ENCODE measurements at places on chromosomes 7 and 10.

- no peak for DNase-seq
Measured at GRCh38 chr7:103918631-103919271, 70.7 kb downstream of the RELN start.

DNA sequence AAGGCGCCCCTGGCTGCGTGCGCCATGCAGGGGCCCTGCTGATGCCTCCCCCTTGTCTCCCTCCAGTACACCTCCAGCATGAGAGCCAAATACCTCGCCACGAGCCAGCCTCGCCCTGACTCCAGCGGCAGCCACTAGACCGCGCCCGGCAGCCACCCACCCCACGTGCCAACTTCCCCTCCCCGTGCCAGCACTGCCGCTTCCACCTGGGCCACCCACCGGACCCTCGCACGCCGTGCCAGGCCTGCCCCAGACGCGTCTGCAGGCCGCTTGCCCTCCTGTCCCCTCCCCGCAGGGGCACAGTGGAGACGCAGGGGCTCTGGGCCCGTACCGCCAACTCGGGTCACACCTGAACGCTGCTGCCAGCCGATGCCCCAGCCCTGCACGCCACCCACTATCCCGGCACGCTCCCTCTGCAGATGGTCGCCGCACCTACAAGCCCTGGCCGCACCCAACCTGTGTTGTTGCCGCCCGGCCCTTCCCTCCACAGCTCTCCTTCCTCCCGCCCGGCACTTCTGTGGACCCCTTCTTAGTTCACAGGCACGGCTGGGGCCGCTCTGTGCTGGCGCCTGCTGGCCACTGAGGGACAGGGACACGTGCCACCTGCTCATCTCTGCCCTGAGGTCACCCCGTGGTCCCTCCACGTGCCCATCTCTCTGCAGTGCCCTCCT is 26.3 kb upstream of the AMZ1 start:
- no peak for DNase-seq

DNA sequence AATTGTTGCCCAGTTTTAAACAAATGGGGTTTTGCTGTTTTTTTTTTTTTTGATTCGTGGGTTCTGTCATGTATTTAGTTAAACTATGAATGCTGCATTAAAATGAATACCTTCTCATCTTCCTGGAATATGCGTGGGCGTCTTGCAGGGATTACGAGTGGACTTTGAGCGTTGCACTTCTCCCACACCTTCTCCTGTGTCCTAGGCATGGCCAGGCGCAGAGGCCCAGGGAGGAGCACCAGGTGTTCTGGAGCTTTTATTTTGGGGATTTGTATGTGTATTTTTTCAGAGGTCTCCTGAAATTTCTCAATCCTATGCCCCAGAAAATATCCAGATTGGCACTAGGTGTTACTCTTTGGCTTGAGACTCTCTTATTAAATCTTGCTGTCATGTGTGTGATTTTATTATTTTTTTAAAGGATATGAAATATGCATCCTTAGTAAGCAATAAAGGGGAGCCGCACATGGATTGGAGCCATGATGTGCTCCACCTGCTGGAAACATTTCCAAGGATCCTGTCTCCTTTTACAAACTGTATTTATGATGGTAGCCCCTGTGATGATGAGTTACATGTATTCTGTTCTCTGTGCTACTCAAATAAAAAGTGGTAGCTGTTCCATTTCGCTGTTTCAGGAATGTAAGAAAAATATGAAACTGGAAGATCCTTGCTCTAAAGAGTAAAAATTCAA is 482.2 kb upstream of the KLF6 start:
- peak; percentile 20 for DNase-seq

DNA sequence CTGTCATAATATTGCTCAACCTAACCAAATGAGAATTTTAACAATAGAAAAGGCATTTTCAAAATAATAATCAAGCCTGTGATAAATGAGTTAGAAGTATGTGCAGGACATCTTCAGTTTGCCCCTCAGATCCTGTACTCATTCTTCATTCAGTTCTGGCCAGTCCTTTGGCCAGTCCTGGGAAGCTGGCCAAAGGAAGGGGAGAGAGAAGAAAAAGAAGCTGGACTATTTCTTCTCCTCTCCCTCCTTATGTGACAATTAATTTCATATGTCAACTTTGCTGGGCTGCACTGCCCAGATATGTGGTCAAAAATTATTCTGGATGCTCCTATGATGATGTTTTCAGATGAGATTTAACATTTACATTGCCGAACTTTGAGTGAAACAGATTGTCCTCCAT is 31.6 kb upstream of the ITGB8 start:
- peak; percentile 33 for DNase-seq

DNA sequence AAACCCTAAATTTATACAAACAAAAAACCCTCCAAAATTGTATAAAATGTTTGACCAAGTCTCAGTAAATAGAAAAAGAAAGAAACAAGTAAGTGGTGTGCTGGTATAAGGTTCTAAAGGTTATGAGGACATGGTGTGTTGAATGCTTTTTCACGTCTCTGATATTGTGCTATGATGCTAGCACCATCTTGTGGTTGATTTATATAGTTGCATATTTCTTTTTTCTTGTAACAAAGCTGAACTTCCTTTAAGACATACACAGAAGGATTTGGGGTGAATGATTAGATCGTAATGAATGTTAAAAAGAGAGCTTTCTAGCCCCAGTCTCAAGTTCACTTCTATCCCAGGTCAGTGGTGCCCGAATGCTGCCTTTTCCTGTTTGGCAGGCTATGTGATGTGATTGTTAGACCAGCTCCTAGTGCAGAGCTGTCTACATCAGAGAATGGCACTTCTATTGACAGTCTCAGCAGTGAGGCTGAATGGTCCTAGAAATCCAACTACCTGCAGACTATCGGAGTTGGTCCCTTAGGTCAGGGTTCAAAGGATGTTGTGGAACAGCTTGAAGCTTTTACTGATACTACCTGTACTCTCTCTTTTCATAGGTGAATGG is 25.0 kb downstream of the VTI1A start:
- DNase-seq: peak; percentile 31

- DNase-seq: no peak
Measured at GRCh38 chr7:27157702-27158431, 1.4 kb upstream of the HOXA7 start.

DNA sequence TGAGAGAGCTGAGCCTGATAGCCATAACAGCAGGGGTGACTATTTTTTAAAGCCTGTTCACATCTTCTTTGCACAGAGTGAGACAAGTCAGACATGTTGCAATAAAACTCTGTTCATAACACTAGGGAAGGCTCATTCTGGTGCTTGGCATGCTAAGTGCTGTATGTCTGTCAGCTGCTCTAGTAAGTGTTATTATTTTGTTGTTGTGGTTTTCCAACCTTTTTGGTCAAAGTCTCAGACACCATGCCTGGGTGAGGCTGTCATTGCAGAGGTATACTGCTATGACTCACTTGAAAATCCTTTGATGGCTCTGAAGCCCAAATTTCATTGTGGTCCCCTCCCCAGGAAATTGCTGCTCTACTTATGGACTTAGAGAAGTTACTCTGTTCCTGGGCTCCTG is 129.7 kb downstream of the ADRA2A start:
- DNase-seq: no peak

DNA sequence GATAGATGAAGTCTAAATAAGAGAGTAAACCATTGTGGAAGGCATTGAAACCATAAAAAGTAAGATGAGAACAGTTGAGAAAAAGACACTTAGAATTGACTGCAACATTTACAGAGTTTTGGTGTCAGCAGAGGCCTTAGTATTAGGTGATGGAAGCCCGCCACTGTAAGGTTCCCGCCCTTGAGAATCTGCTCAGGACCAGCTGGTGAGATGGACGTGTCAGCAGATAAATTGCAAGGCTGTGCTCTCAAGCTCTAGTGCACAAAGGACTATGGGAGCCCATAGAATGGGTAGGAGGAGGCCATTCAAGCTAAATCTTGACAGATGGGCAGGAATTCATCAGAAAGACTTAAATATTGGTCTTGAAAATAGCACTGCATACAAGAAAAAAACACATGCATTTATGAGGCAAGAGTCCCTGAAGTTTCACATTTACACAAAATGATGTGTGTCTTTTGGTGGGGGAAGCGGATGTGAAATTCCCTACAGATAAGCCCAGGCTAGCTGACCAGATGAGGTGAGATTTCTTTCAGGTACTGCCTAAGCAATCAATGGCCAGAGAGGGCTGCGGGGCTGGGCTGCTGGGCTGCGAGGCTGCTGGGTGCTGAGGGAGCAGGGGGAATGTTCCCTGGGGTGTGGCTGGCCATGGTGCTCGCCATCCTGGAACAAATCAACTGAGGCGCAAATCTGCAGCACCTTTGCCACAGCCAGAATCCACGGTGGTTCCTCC is 42.5 kb downstream of the SYPL1 start:
- DNase-seq: no peak

DNA sequence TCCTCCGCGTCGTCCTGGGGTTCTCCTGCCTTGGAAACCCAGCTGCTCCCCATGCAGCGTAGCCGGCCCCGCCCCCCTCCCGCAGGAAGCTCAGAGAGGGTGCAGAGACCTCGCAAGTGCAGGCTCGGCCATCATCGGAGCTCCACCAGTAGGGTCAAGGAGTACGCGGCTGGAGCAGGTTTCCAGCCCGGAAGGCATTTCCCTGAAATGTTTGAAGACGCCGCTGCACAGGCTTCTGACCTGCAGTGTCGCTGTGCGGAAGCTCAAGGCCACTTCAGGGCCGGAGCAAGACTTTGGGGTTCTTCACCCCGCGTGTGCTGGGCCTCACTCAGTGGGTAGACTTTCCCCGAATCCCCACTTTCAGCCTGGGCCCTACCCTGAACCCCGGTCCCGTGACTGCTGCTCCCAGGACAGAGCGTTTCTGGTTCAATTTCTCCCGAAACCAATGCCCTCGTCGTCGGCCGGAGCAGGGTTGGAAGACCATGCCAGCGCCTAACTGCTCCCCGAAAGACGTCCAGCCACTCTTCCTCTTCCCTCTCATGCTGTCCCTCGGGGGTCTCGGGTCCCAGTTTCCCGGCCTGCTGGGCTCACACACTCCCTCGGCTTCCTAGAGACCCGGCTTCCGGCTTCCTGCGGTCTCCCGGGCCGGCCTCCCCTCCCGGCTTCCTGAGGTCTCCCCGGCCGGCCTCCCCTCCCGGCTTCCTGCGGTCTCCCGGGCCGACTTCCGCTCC is 52.1 kb downstream of the INSIG1 start:
- no peak for DNase-seq

DNA sequence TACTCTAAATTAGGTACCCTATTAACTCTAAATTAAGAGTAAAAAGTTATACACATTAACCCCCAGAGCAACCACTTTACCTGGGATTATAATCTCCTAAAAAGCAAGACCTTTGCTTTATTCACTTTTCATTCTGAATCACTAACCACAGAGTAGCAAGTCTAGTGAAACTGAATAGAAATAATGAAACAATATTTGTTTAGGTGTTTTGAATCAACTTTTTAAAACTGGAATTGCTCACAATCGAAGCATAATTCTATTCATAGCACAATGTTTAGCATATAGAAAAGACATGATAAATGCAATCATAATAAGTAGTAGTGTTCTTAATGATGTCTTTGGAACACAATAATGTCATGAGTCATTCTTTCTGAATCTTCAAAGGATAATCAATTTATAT is 37.0 kb upstream of the CASD1 start:
- no peak for DNase-seq

DNA sequence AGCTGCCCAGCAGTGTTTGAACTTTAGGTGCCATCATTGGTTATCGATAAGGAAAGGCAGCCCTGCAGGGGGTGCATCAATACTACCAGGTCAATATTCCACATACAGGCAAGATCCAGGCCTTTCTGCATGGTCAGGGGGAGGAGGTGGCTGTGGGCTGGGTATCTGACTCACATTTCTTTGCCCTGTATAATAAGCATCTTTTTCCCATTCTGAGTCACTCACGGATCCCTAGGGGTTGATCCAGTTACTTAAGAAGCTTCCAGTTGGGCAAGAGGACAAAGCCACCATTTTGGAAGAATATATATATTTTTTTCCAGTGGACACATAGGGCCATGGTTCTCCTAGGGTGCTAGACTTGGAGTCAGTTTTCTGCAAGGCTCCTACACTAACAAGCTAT is 114.2 kb upstream of the HABP2 start:
- DNase-seq: peak; percentile 59

DNA sequence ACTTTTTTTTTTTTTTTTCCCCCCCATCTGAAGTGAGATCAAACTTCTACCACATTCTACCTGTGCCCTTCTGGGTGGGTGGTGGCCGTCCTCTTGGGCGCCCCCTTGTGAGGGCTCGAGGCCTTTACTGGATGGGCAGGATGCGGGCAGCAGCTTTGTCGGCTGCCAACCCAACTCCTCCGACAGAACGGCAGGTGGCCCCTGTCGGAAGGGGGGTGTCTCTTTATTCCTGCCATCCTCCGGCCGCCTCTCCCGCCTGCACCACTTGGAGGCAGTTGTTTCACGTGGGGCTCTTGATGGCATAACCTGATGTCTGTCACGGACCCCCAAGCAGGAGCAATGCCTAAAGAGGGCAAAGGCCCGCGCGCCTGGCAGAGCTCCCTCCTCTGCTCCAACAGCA is 31.0 kb downstream of the AMZ1 start:
- DNase-seq: no peak

DNA sequence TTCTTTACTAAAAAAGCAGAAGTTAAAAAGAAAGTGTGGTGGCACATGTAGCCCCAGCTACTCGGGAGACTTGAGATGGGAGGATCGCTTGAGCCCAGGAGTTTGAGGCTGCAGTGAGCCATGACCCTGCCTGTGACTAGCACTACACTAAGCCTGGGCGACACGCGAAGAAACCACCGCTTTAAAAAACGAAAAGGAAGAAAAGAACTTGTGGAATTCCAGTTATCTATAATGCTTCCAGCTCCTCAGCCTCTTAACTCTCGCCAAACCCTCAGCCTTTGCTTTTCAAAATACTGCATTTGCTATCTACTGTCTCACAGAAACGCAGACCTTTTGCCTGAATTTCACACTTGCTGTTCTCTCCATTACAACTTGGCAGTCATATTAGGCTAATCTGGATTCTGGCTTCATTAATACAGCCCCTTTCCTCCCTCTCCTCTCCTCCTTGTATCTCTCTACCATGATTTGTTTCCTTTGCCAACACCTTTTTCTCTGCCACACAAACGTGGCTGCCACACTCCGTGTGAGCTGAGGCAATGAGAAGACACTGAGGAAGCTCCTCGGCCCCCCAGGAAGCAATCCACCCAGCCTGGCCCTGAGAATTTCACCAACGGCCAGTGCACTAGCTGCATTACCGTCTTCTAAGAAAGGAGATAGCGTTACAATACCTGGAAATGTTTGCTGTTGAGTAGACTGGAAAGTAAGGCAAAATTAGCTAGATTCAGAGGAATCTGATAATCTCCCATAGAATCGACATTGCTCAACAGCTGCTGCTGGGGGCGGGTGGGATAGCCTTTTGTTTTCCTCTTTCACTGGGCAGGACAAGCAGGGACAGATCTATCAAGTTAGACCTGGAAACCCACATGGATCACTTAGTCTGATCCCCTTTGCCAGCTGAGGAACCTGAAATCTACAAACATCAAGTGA is 37.2 kb downstream of the CALML5 start:
- peak; percentile 68 for DNase-seq

- no peak for DNase-seq
Measured at GRCh38 chr10:72050873-72051272, 37.5 kb downstream of the SPOCK2 start.

DNA sequence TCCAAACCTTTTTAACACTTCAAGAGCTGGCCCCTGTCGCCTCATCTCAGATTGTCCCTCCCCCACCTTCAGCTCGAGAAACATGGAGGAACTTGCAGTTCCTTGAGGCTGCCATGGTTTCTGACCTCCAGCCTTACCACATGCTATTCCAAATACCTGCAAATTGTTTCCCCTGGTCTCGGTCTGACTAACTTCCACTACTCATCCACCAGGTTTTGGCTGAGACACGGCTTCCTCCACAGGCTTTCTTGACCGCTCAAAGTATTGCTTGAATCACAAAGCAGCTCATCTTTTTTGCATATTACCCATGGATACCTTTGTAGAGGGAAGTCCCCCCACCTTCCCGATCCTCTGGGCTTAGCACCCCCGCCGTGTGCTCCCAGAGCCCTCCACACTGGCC is 5.2 kb upstream of the SAMD8 start:
- DNase-seq: no peak

- no peak for DNase-seq
Measured at GRCh38 chr10:98217801-98218200, 50.2 kb downstream of the LOXL4 start.

Measured in fibroblast of skin of abdomen (primary cell).